NB4 (cell line): ENCODE measurements at places on chromosomes 12 and 14.
A peak's percentile ranks its signal among the peaks of the same experiment; 100 is the strongest.

DNA sequence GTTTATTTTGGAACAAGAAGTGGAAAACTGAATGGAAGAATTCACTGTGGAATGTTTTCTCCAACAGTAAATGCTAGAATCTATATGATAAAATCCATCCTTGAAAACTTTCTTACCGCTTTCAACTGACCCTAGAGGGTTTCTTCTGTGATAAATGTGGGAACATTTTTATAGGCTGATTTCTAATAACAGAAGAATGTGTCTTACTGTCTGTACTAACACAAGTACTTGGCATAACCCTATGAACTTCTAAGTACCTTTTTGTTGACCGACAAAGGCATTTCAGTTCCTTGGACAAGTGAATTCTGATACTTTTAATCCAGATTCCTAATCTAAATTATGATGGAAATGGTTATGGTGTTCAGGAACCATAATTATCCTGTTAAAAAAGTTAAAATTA is 1109.7 kb upstream of the FLRT2 start:
- no peak for DNase-seq

- DNase-seq = no peak
These were observed 25.0 kb downstream of the PRICKLE1 start for GRCh38 chr12:42564556-42564955.

DNA sequence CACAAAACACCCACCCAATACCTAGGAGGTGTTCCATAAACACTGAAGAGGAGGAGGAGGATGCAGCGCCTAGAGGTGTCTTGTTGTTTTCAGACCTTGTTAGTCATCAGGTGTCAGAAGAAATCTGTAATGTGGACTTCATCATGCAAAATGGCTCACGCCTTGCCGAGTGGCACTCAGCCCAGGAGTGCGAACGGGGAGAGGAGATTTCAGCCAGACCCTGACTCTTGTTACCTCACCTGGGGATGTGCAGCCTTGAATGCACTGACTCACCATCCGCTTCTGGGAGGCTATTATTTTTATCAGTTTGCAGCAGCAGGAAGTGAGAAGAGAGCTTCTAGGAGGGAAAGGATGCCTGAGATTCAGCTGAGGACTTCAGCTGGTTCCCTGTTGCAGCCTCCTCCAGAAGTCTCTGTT is 48.2 kb upstream of the PLXNC1 start:
- peak; percentile 33 for DNase-seq

DNA sequence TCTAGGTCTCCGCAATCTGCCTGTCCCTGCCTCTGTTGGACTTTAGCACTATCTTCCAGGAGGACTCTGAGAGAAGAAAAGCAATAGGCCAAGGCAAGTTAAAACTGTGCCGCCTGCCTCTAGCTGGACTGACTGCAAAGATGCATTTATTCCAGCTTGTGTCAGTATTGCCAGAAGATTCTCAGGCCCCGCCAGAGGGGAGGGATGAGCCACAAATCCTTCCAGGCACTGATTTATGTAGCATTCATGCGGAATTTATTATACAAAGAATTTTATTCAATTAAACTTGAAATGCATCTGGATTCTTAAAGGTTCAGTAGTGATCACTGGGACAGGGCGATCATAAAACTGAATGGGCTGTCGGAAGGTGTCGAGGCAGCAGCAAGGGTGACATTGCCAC is 19.8 kb downstream of the MMAB start:
- DNase-seq = no peak

DNA sequence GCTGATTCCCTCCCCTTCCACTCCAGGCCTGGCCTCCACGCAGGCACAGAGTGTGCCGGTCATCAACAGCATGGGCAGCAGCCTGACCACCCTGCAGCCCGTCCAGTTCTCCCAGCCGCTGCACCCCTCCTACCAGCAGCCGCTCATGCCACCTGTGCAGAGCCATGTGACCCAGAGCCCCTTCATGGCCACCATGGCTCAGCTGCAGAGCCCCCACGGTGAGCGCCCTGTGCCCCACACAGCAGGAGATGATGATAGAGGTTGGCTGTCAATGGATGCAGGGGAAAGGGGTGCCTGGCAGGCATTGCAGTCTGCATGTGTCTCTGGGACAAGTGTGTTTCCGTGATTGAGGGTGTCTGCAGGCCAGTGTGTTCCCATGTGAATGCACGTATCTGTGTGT is 18.8 kb downstream of the C12orf43 start:
- DNase-seq = no peak

DNA sequence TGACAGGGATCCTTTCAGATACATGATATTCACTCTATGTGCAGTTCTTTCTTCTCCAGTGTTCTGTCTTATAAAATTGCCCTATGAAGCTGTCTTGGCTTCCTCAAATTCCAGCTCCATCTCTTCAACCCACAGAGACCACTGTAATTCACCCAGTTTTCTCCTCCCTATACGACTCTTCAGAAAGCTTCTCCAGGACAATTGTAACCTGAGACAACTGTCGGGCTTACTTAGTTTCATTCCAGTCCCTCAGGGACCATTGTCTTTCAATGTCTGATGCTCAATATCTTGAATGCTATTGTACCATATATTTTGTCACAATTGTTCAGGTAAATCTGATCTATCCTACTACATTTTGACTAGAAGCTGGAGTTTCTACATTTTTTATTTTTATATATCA is 345.3 kb downstream of the RPL10L start:
- no peak for DNase-seq

DNA sequence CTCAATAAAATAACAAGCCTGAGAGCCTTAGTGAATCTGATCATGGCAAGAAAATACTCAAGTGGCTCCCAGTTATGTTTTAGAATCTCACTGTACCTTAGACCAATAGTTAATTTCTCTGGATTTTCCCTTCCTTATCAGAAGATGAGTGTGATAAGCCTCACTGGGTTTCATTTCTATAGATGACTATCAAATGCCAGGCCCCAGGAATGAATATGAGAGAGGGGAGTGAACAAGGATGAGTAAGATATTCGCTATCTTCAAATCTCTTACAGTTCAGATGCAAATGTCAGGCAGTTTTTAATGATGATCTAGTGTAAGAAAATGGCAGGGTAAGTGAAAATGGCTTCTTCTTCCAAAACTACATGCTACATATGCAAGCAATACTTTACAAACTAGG is 26.1 kb upstream of the OR10P1 start:
- DNase-seq = no peak

- peak; percentile 99 for DNase-seq
These were observed 27.5 kb downstream of the HVCN1 start for GRCh38 chr12:110661337-110661972.

DNA sequence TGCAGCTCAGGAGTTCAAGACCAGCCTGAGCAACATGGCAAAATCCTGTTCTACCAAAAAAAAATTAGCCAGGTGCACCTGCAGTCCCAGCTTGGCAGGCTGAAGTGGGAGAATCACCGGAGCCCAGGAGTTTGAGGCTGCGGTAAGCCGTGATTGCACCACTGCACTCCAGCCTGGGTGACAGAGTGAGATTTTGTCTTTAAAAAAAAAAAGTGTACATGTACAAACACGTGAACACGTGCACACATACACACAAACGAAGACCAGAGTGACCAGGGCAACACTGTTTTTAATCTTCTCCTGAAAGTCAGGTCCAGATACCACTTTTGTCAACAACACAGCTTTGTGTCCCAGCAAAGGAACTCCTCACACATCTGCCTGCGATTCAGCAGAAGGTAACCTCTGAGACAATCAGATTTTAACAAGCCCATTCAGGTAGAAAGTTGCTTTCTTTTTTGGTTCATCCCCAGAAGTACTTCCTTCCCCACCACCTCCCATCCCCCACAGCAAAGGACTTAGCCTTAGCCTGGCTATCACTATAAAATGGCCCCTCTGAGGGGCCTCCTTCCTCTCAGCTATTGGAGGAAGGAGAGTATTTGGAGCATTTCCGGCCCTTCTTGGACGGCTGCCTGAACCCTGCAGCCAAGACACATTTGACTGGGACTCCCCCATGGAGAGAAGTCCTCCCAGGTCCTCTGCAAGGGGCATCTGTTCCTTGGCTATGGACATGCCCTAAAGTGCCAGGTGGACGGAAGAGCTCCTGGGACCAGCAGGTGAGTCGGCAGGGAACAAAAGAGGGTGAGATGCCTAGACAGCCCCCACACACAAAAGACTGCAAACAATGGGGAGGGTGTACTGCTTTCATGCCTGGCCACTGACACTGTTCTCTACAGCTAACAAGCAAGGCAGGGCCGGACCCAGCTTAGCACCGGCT is 9.8 kb downstream of the CTDSP2 start:
- DNase-seq = peak; percentile 93

GRCh38 chr14:23942587-23942986 is 11.0 kb upstream of the DHRS4 start:
- DNase-seq = no peak

- peak; percentile 57 for DNase-seq
These were observed 9.8 kb upstream of the ARF6 start for GRCh38 chr14:49882826-49883694.

DNA sequence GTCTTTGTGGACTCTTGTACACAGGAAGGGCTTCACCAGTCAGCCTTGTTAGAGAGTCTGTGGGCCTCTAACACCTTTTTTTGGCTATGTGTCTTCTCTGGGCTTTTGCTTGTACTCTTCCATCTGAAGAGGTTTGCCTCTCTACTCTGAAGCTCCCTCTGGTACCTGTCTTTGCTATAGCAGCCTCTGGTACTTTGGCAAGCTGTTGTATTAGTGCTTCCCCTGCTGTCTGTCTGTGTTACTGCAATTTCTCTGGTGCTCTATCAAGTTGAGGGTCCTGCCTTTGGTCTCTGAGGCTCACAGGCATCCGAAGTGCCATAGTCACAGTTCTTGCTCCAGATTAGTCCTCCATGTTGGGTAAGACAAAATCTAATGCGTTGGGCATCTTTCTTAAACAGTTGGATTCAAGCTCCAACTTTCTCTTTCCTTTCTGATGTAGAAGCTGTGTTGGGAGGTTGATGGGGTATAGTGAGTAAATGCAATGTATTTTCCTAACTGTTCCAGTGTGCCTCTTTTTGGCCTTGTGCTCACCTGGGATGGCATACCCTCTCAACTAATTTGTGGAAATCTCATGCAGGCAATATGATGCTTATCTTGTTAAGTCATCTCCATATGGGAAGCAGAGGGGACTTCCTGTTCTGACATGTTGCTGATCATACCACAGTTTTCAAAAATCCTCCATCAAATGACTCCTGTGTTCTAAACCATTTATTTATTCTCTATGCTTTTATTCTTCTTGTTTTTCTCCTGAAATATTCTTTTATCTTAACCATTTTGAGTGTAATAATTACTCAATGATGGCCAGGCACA is 88.8 kb downstream of the ATF7IP start:
- DNase-seq = peak; percentile 51

- DNase-seq = no peak
These were observed 62.3 kb upstream of the DDX11 start for GRCh38 chr12:31011336-31011735.
